ENCODE measurements at places on chromosomes 11 and 22. TPM values are rescaled to one million over a fixed set of nuclear protein-coding genes. Genes with fewer than 3 reads are reported as not detected.

TREH gene
- total RNA-seq, result not detected

GRCh38 chr11:130587658-130588057 is 139.2 kb downstream of the ADAMTS15 start:
- DNase-seq, result no peak

GRCh38 chr11:79232346-79232745 is 208.5 kb downstream of the TENM4 start:
- no peak for DNase-seq

GRCh38 chr11:20729597-20730105 is 60.3 kb downstream of the NELL1 start:
- DNase-seq, result no peak

DNA sequence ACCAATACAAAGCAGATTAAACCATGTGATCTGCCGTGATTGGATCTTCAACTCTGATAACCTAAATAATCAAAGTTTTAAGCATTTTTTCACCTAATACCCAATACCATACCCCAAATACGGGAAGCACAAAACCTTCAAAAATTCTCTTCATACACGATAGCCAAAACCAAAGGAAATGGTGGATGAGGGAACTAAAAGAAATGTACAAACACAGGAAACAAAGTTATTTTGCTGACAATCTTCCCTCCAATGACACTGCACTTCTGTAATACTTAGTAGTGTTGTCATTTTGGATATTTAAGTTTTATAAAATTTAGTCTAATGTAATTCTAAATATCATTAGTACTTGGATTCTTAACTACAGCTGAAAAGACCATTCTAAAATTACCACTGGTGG is 27.0 kb downstream of the CSTF3 start:
- no peak for DNase-seq

DEUP1 gene
- not detected for total RNA-seq

- DNase-seq, result no peak
Observed at GRCh38 chr11:118206391-118207031, 18.3 kb downstream of the JAML start.

GRCh38 chr11:120209746-120210625 is 846 bp upstream of the OAF start:
- DNase-seq, result no peak

HIC2 gene
- 5.4 TPM for total RNA-seq

Measured in activated naive CD8-positive, alpha-beta T cell treated with anti-CD3 and anti-CD28 coated beads for 36 hours (primary cell).